ENCODE measurements at places on chromosomes 5 and 9.
A peak's percentile ranks its signal among the peaks of the same experiment; 100 is the strongest.

DNA sequence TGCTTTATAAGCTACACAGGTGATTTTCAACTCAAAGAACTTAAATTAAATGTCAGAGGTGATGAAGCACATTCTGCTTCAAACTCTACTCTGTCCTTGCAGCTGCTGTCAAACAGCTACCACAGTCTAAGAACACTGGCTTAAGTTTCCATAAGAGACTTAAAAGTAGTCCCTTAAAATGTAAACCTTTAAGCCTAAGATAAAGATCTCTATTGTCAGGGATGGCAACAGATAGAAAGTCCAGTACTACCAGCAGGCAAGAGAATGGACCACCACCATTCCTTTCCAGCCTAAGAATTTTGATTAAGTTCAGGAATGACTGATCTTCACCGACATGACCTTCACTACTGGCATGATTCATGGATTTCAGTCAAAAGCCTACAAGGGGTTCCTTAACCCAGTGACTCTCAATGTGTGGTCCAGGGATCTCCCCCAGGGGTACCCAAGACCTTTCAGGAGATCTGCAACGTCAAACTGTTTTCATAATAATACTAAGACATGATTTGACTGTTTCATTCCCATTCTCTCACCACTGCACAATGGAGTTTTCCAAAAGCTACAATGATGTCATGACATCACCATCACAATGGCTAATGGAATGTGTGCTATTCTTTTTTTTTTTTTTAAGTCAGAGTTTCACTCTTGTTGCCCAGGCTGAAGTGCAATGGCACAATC lies 41.1 kb upstream of the PLPP6 start:
- no peak for DNase-seq

DNA sequence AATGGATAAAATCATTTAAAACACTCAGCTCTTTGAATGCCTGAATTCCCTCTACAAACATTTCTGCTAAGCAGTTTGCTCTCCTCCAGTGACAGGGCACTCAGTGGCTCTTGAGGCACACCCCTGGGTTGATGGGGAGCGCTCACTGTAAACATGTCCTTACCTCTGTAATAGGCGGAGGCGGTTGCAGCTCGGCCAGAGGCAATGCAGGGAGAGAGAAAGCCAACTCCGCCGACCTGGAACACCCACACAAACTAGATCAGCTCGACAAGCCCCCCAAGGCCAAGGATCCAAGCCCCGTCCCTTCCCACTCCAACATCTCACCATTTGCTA lies 329 bp downstream of the CDC23 start:
- no peak for DNase-seq

DNA sequence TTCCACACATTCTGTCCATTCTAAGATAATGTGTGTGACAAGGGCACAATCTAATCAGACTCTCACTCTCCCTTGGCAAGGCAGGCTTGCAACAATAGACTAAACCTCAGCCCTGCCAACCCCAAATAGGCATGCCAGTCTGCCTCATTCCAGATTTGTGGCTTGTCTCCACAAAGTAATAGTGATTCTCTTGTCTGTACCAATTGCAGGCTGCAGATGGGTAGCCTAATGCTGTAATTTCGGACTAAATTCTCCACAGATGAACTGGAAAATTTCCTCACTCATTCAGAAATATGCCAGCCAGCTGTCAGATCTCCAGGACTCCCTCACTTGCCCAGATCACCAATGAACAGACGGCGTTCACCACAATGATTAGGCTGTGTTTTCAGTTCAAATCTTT lies 413.6 kb downstream of the ELAVL2 start:
- DNase-seq, result peak; percentile 58

DNA sequence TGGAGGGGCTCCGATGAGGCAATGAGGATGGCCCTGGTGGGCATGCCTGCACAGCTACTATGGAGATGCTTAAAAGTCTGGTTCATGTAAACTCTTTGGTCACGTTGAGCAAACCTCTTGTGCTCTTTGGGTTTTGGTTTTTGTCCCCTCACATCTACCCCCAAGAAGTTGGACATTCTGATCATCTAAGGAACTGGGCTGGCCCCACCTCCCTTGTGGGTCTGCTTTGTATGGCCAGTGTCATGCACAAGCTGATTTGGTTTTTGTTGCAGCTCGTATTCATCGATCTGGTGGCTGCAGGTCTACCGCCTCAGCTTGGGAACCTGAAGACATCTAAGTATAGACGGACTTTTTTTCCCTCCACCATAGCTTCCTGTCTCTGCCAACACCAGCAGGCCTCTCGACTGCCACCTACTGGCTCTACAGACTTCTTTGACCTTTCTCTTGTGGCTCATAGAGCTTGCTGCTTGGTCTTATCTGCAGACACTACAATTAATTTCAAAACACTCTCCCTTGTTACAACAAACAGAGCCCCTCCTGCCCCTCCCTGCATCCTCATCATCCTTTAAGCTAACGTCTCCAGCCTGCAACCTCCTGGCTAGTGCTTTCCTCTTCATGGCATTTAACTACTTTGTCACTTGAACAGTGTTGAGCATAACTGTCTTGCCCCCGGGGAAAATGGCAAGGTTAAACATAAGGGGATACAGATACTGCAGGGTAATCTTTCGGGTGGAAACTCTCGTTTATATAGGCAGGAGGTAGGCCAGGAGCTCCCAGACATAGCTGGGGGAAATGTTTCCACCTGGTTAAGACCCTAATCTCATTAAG lies 34.5 kb downstream of the TSTD2 start:
- DNase-seq, result peak; percentile 89

DNA sequence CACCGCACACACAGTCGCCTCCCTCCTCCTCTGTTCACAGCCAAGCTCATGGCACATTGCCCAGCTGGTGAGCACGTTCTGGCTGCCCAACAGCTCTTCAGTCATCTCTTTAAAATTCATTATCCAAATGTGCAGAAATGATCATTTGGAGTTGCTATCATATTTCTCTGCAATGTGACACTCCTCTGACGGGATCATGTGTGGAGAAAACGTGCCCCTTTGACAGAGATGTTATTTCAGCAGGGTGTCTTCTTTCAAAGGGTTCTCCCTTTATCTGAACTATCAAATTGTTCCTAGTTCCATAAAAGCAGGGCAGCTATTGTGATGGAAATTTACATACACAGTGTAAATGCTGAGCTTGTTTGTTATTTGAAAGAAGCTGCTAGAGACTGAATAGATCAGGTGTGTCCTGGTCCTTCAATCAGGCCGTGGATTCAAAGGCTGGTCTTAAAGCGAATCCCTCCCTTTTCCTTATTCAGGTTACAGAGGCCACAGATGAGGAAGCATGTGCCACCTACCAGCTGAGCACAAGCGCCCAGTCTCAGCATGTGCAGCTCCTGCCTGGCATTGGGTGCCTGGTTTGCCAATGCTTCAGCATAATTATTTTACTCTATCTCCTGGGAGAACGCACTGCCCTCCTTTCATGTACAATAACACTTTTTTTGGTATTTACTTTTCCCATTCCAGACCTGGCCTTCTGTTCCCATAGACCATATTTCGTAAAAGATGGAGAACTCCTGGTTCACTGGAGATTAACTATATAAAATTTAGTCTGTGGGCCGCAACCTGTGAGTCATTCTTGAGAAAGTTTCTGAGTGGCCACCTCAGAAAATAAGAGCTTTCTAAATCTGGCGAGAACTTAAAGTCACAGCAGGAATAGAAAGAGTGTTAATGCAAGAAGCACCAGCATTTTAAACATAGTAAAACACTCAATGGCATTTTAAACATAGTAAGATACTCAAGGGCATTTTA lies 433.7 kb downstream of the ENC1 start:
- peak; percentile 100 for DNase-seq

- no peak for DNase-seq
These were observed 19.0 kb downstream of the GFPT2 start for GRCh38 chr5:180334176-180334575.

GRCh38 chr5:23314827-23315226 lies 192.6 kb upstream of the PRDM9 start:
- DNase-seq, result no peak

GRCh38 chr5:387491-388265 lies 55.3 kb upstream of the EXOC3 start:
- no peak for DNase-seq

- no peak for DNase-seq
These were observed 400.9 kb upstream of the MEF2C start for GRCh38 chr5:89283728-89284493.

- DNase-seq, result peak; percentile 83
These were observed 31.7 kb upstream of the PRXL2C start for GRCh38 chr9:96686638-96687335.

- no peak for DNase-seq
These were observed 5.4 kb downstream of the NR5A1 start for GRCh38 chr9:124501771-124502320.

DNA sequence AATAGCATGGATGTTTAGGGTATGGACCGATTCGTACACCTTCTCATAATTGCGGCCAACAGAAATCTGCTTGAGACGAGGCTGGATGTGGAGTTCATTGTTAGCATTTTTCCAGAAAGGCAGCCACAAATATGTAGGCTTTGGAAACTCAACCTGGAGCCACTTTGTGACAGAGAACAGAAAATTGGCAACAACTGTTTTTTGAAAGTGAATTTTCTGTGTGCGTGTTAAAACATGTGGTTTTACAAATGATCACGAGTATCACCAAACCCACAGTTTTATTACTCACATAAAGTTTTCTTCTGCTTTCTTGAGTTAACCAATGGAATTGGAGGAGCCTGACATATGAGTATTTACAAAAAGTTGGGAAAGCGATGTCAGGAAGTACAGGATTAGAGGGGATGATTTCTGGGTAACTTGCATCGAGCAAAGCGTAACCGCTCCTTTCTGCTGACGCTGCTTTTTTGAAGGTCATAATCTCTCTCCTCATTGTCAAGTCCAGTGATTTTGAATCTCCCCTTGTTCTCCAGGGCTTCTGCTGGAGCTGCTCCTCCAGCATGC lies 138.5 kb upstream of the TAF11L2 start:
- DNase-seq, result no peak

DNA sequence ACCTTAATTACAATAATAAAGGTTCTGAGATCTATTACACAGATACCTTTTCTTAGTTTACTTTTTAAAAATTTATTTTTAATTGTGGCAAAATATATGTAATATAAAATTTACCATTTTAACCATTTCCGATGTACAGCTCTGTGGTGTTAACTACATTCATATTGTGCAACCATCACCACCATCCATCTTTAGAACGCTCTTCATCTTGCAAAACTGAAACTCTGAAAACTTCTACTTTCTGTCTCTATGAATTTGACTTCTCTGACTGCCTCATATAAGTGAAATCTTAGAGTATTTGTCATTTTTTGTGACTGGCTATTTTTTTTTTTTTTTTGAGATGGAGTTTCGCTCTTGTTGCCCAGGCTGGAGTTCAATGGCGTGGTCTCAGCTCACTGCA lies 26.8 kb downstream of the WWC1 start:
- no peak for DNase-seq

GRCh38 chr9:20593537-20593936 lies 28.8 kb downstream of the MLLT3 start:
- DNase-seq, result peak; percentile 72

GRCh38 chr5:159106569-159107282 lies 7.0 kb upstream of the EBF1 start:
- DNase-seq, result peak; percentile 91

- peak; percentile 48 for DNase-seq
These were observed 84.2 kb downstream of the SGCD start for GRCh38 chr5:156411185-156411613.

GRCh38 chr9:14004110-14004509 lies 309.8 kb downstream of the NFIB start:
- DNase-seq, result no peak

- peak; percentile 9 for DNase-seq
These were observed 68.2 kb downstream of the NR2F1-AS1 start for GRCh38 chr5:93512799-93513198.

DNA sequence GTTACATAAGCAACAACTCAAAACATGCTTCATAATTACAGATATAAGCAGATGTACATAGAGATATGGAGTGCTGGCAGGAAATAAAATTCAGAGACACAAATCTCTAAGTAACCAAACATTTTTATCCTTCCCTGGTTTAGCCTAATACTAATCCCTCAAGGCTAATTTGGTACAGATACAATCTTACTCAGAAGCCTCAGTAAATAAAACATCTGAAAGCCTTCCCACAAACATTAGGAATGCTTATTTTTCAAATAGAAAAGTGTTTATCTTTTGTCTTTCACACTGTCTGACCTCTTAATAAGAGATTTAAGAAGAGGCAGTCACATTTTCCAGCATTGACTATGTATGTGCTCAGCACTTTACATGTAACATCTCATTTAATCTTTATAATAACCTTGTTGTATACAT lies 399.4 kb downstream of the ARRDC3 start:
- DNase-seq, result no peak

DNA sequence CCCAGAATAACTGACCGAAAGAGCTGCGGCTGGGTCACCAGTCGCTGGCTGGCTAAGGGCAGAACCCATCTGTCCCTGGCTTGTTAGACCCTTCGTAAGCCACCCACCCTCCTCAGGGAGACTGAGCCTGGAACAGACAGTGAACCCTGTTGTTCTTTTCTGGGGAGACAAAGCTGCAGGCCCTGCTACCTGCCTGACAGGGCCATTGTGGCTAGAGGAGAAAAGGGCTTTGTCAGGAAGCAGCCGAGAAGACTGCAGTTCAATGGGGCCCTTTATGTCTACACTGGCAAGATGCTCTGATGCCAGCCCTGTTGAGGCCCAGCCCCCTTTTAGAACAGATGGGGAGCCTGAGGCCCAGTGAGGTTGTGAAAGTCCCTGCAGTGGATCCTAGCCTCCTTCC lies 3.7 kb upstream of the NIPAL4 start:
- no peak for DNase-seq

DNA sequence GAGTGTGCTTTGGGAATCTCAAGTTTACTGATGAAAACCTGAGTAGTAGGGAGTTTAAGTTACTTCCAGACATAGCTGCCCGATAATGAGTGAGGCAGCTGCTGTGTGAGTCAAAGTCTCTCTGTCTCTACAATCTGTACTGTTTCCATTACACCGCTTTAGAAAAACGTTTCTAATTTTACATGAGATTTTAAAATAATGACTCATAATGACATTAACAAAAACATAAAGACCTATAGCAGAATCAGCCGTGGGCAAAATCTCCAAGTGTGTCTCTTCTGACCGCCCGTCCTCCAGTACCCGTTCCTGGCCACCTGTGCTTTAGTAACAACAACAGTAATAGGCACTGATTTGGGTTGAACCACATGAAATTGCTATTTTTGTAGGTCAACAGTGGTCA lies 69.6 kb upstream of the PRRC1 start:
- DNase-seq, result no peak

- no peak for DNase-seq
These were observed 167.9 kb upstream of the PANK3 start for GRCh38 chr5:168746893-168747640.

GRCh38 chr5:124176692-124177091 lies 569.7 kb downstream of the ZNF608 start:
- no peak for DNase-seq

- DNase-seq, result peak; percentile 85
These were observed 1.9 kb upstream of the FIBCD1 start for GRCh38 chr9:130940693-130941576.

DNA sequence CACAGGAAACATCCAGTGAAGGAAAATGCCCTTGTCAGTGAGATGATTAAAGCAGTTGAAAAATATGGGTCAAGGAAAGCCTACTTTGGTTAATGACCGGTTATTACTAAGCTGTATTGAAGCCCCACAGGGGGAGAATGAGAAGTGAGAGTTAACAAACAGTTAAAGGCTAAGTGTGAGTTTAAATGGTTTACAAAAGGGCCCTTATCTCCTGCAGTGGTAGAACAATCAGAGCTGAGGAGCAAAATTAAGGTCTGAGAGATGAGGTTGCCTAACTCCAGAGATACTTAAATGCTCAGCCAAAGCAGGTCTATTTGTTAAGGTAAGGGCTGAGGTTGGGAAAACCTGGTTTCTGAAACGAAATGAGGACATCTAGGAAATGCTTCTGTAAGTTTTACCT lies 75.1 kb upstream of the FER start:
- DNase-seq, result no peak
